ENCODE measurements at places on chromosomes 1 and 21.

GRCh38 chr1:50703240-50703639 lies 256.8 kb downstream of the FAF1 start:
- DNase-seq: no peak

DNA sequence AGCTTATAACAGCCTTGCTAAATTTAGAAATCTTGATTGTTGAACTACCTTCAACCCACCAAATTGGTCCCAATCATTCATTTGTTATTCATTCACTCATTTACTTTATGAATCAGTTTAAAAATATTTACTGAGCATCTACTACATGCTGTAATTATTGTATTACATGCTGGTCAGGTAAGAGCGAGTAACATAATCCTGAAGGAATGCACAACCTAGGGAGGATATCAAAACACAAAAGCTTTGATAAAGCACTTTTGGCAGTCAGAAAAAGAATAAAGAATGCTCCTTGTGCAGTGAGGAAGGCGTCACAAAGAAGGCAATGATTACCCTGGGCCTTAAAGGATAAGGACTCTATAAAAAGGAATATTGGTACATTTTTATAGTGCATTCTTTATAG lies 518.9 kb upstream of the NR5A2 start:
- no peak for DNase-seq

GRCh38 chr1:52002038-52002917 lies 11.8 kb upstream of the RAB3B start:
- DNase-seq: no peak

- no peak for DNase-seq
These were observed 160.2 kb downstream of the ADSS2 start for GRCh38 chr1:244291236-244292201.

DNA sequence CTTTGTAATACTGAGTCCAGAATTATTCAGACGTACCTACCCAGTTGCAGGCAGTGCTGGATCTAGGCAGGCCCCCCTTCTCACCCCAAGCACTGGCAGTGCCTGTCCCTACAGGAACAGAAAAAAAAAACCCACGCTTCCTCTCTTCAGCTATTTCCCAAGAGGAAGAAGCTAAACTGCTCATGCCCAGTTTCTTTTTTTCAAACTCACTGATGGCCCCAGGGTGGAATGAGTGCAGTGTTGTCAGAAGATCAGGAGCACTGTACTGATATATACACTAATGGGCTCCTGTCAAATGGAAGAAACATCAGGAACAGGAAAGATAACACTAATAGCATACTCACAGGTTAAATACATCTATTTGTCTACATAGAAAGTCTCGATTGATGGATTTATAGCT lies 28.2 kb upstream of the DOCK7 start:
- no peak for DNase-seq

DNA sequence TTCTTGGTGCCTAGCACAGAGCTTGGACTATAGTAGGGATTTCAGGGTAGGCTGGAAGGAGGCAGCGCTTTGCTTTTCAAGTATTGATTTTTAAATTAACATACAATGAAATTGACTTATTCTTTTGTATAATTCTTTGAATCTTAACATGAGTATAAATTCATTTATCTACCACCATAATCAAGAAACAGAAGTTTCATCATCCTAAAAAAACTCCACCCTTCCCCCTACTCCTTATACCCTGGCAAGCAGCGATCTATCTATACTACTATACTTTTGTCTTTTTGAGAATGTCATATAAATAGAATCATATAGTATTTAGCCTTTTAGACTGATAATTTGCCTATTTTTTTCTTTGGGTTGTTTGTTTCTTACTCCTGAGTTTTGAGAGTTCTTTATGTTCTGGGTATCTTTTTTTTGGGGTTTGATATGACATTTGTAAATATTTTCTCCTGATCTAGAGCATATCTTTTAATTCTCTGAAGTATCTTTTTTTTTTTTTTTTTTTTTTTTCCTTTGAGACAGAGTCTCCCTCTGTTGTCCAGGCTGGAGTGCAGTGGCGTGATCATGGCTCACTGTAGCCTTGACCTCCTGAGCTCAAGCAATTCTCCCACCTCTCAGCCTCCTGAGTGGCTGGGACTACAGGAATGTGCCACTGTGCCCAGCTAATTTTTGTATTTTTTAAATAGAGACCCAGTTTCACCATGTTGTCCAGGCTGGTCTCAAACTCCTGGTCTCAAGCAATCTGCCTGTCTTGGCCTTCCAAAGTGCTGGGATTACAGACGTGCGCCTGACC lies 6.4 kb downstream of the RPS6KC1 start:
- DNase-seq: no peak

- no peak for DNase-seq
These were observed 122.2 kb upstream of the HOOK1 start for GRCh38 chr1:59692591-59692990.

DNA sequence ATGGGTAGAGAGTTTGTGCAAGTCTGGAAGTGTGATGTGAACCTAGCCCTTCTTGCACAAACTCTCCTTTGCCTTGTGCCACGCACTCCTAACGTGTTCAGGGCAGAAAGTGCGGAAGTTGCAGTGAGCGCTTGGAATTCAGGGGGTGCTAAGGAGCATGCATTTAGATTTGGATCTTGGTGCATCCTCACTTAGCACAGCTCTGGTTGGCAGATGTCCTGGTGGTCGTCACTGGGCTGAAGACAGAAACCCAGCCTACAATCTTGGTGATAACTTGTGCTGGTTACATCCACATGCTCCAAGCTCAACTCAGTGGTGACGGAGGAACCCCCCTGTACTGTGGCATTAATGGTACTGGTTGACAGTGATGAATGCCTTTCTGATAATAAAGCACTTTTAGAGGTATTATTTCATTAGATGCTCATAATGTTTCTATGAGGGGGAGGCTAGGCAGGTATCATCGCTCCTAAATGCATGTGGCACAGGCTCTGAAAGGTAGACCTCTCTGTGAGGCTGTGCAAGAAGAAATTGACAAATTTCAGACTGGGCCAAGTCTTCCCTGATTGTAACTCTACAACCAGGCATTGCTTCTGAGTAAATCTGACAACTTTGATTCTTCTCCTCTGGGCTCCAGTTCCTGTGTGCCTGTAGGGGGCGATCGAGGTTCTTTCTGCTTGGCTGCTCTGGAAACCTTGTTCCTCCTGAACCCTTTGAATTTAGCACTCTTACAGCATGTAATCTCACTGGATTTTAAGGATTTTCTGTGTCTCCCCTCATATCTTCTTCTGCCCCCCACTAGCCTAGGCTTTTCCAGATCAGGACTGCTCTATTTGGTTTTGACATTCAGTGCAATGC lies 40.6 kb downstream of the MAPKAPK2 start:
- DNase-seq: no peak

GRCh38 chr1:226337276-226337875 lies 28.4 kb upstream of the LIN9 start:
- no peak for DNase-seq

GRCh38 chr1:153195216-153195615 lies 8.0 kb upstream of the LELP1 start:
- no peak for DNase-seq

- no peak for DNase-seq
These were observed 331.2 kb downstream of the KIF26B start for GRCh38 chr1:245485996-245486395.

DNA sequence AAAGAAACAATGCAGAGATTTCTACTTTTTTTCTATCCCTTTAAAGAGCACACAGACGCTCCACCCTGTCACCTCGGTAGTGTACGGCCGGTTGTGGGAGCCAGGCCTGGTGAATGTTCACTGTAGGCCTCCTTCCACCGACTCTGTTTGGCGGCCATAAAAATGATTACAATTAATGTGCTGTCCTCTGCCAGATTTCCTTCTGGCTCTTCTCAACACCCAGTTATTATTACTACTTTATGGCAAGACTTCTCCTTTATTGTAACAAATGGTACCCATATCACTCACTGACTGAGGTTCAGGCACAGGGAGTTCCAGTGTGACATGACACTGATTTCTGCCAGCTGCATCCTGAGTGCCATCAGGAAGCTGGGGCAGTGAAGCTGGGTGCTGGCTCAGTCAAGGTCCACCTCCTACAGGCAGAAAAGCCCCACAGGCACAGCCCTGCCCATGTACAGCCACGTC lies 37.4 kb downstream of the GPR161 start:
- DNase-seq: no peak

DNA sequence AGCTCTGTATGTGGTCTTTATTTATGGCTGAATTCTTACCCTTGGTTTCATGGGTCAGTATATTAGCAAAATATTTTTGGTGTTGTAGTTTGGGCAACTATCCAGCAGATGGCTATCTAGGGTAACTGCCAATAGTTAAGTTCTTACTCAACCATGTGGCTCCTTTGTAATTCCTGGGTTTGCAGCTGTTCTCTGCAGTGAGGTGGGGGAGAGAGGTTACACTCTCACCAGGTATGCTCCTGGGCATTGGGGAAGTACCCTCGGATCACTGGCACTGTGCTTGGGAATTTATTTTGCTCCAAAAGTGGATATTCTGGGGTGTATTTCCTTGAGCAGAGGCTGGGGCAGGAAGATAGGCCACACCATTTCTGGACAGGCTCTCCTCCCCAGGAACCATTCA lies 436.7 kb upstream of the TMPRSS15 start:
- no peak for DNase-seq

DNA sequence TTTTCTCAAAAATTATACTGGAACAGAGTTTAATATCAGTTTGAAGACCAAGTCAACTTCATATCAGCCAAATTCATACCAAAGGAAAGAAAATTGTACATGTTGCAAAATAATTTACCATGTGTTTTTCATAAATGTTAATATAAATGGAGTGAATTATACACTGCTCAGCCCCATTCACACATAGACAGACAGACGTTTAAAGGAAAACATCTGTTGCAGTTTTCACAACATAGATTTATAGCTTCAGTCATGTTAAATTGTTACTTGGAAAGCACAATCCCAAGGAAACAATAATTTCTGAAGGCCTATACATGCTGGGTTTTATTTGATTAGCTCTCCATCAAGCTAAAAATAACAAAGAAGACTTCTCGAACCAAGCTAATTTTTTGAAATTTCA lies 27.8 kb upstream of the HYI start:
- DNase-seq: no peak

- DNase-seq: no peak
These were observed 96.6 kb downstream of the DISC1 start for GRCh38 chr1:231723146-231723545.

DNA sequence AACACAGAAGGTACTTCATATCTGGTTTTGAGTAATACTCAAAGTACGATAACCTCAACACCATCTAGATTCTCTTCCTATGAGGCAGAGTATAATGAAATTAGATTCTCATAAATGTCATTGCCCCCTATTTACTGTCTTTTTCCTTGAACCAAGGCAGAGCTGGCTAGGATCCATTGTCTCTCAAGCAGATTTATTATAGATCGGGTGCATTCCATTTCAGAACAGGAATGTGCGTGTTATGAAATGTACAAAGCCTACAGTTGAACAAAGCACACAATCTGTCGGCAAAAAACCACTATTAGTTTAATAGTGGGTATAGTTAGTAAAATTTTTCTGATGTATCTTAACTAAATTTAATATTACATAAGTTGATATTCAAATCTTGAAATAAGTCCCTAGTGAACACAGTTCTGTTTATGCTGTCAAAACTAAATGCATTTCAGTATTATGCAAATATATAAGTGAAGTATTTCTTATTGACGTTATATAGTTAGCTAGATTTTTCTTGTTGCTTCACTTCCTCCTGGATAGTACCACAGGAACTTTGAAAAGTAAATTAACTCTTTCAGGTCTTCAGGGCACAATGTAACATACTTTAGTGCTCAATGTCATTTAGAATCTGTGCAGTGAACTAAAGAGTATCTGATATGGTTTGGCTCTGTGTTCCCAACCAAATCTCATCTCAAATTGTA lies 92.1 kb downstream of the DDAH1 start:
- no peak for DNase-seq

- no peak for DNase-seq
These were observed 39.3 kb downstream of the PLEKHA6 start for GRCh38 chr1:204320382-204320804.

GRCh38 chr1:53747841-53748240 lies 8.9 kb upstream of the GLIS1 start:
- DNase-seq: no peak

DNA sequence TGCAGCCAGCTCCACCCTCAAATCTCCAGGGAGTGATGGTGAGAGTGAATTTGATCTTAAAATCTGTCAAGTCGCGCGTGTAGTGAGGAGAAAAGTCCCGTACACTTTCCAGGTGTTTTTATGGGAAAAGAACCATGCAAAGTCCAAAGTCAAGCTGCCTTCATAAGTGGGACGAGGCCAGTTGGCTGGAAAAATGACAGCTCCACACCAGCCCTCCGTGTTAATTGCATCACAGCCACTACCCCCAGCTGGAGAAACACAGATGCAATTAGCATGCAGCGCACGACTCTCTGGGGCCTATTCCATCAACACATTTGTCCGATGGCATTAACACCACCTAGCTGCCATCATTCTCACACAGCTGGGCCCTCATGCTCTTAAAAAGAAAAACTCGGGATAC lies 68.4 kb downstream of the KLHDC7A start:
- no peak for DNase-seq

DNA sequence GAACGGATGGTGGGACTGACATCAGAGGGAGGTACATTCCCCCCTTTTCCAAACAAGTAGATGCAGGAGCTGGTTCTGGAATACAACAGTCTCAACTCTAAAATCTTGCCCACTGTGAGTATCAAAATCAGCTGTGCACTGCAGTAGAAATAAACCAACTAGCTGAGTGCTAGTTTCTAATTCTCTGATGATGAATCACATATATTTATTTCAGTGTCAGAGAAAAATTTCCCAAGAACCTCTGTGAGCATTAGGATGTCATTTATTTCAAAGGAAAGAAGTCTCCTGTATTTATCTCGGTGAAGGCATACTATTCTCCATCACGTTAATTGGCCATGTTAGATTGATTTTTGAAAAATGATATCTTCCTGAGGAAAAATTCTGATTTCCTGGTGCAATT lies 67.1 kb downstream of the LHX9 start:
- DNase-seq: no peak
